ENCODE measurements at places on chromosomes 4 and X.

GRCh38 chr4:6680372-6681034, 13.2 kb upstream of the S100P start:
- no peak for DNase-seq

DNA sequence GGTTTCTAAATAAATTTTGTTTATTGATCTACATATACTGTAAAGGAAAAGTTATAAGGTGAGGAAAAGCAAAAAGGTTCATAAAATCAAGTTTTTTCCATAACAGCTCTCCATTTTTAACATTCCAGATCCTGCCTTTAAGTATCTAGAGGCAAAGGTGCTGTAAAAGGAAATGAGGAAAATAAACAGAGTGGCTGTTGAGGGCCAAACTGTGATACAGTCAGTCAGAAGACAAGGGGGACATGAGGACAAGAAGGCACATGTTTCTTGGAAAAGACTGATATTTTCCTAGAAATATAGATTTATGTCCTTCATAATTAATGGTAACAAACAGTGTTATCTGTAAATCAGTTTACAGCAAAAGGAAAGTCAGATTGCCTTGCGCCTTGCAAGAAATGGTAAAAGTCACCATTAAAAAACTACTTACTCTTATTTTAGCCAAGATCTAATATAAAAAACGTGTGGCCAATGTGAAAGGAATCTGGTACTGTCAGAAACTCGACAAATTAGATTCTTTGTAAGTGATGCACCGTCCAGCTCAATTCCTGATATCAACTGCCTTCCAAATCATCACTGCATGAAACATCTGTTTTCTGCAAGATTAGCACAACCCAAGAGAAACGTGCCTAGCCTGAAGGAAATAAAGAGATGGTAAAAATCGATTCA, 34.0 kb upstream of the VEGFD start:
- no peak for DNase-seq

DNA sequence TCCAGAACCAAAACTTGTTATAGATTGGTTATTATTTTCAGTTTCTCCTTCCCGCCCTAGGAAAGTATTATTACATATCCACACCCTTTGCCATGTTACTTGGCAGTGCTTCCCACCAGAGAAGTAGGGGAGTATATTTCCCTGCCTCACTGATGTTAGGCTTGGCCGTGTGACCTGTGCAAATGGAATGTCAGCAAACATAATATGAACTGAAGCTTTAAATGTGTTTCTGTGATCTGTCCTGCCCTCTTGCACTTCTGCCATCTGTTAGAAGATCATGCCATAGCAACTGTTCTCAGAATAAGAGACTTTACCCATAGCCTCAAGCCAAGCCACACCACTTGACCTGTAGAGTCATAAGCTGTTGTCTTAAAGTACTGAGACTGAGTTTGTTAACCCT, 36.7 kb upstream of the NEUROG2 start:
- DNase-seq, result no peak

DNA sequence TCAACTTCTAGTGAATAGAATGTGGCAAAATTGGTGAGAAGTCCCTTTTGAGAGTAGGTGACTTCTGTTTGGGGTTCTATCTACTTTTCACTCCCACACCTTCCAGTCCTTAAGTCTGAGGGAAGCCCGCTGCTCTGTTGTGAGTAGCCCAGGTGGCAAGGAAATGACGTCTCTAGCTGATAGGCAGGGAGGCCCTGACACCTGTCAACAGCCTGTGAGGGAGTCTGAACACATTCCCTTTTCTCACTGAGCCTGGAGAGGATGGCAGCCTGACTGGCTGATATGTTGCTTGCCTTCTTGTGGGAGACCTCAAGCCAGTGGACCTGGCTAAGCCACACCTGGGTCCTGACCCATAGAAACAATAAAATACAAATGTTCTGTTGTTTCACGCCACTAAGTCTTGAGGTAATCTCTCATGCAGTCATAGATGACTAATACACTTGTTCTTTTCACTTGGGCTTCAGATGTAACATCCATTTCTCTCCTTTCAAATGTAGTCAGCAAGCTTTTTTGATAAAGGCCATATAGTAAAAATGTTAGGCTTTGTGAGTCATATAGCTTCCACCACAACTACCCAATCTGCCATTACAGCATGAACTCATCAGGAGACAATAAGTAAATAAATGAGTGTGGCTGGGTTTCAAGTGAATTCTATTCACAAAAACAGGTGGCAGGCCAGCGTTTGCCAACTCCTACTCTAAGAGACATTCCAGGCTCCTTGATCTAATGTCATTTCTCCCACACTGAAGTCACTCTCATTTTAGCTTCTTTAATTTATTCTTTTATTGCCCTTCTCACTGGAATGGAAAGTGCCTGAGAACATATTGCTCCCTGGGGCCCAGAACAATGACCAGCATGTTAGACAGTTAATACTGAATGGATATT, 265.1 kb upstream of the MAD2L1 start:
- no peak for DNase-seq

- no peak for DNase-seq
Observed at GRCh38 chr4:100582146-100582545, 64.3 kb upstream of the EMCN start.

GRCh38 chr4:15006416-15007024, 4.2 kb downstream of the CPEB2 start:
- no peak for DNase-seq

DNA sequence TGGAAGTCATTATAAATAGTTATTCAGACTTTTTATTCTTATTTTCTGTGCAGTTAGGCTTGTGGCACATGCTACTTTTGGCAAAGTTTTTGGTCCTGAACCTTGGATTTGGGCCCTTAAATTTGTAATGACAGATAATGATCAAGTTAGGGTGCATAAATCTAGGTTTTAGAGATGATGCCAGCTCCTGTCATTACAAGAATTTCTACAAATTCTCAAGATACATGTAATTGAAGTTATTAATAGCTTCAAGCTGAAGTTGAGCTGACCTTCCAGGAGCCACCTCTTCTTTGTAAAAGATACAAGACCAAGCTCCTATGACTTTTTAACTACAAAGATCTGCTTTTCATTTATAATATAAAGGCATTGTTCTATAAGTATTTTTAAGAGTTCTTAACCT, 255.6 kb upstream of the UGT8 start:
- DNase-seq, result no peak

DNA sequence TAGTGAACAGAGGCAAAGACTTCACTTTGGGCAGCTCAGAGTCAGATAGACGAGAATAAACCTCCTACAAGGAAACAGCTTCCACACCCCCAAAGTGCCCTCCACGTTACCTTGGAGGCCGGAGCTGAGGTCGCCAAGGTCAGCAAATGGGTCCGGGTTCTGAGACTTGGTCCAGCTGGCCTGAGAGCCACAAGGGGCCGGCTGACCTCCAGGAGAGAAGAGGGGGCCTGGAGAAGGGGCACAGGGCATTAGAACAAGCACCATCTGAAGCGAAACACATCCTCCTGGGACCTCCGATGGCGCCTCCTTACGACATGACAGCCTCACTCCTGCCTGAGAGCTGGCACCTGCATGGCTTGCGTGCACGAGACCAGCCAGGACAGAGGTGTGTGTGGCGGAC, 33.6 kb upstream of the CPLX1 start:
- no peak for DNase-seq

- DNase-seq, result no peak
Observed at GRCh38 chrX:79138658-79139241, 5.7 kb upstream of the GPR174 start.

- DNase-seq, result no peak
Observed at GRCh38 chrX:153735274-153735673, 10.6 kb downstream of the ABCD1 start.

GRCh38 chr4:7956270-7956808, 16.7 kb upstream of the AFAP1 start:
- no peak for DNase-seq

Measured in activated T-helper 1 cell treated with anti-CD3 and anti-CD28 coated beads, Interleukin-2, amount 50 U/mL, for 16 hours (primary cell).